ENCODE measurements at places on chromosomes 1 and 21. TPM values are rescaled to one million over a fixed set of nuclear protein-coding genes. Genes with fewer than 3 reads are reported as not detected.

DNA sequence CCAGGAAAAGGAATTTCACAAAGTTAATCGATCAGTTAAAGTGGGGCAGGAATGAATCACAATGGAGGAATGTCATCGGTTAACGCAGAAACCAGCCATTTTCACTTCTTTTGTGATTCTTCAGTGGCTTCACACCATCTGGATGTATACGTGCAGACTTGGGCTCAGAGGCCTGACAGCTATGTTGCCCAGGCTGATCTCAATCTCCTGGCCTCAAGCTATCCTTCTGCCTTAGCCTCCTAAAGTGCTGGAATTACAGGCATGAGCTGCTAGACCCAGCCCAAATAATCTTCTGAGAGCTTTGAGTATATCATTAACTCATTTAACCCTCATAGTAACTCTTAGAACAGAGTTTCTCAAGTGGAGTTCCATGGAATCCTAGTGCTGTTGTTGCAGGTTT lies 126.5 kb upstream of the VANGL1 start:
- no peak for DNase-seq

DNA sequence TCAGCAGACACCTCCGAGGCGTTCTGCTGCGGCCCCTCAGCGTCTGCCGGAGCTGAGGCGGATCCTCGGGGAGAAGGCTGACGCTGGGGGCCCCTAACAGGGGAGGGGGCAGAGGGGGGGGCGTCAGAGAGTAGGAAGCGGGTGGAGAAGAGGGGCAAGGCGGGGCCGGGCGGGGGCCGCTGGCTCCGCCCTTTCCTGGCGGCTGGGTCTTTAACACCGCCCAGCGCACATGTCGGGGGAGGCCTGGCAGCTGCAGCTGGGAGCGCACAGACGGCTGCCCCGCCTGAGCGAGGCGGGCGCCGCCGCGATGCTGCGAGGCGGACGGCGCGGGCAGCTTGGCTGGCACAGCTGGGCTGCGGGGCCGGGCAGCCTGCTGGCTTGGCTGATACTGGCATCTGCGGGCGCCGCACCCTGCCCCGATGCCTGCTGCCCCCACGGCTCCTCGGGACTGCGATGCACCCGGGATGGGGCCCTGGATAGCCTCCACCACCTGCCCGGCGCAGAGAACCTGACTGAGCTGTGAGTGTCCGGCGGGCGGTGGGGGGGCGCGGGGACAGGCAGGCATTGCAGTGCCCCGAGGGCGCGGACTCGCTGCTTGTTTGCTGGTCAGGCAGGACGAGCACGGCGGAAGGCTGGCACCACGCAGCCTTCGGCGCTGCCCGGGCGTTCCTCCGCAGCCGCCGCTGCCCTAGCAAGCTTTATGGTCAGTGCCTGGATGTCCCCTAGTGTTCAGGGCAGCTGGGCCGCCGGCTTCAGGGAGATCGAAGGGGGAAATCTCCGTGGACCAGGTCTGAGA lies at the start of gene NTRK1:
Gene NTRK1 (plus strand): TSS at position 238 of the 796 bp plus-strand sequence. CDS start 70 bp downstream, at position 308.
- peak; percentile 65 for DNase-seq

DNA sequence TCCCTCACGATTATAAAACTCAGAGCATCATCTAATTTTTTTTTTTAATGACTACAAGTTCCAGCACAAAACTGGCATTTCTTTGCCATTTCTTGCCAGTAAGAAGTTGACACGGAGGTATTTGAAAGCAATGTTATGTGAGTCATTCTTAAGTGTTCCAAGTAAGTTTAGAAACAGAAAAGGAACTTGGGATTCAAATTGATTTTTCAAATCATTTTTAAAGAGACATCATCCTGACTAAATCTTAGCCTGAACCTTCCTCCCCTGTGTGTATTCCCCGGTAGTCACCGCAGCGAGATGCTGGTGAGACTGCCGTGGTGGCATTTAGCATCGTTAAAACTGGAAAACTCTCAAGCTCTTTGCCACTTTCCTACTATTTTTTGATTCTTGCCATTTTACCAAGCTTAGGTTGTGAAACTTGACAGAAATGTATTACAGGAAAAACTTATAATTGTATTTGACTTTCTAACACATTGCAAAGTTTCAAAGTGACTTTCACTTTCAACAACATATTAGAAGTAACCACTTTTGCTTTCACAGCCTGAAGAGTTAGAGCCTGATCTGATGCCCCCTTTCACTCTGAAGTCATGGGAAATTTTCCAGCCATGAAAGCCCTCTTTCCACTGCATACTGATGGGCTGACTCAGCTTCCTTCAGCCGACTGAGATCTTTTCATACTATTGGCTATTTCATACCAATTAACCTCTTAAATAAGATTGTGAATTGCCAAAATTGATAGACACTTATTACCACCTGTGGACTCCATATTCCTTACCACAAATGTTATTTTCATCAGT lies 61.4 kb downstream of the OLFML2B start:
- DNase-seq = no peak

DNA sequence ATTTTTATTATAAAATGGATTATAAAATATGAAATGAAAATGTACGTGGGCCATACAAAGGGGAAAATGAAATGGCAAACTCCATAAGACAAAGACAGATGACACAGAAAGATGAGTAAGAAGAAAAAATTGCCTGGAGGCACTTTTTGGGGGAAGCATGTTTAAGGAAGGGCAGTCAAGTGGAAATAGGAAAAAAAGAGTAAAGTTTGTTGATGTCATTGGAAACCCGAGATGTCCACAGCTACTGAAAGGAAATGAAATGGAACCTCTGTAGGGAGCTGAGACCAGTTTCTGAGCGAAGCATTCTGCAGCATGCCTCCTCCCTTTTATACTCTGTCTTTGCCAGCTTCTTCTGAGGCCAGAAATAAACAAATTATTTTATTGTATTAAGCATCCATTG lies 203.4 kb upstream of the UBE2U start:
- no peak for DNase-seq

GRCh38 chr1:247459507-247459906 lies 1.6 kb upstream of the OR2B11 start:
- DNase-seq = no peak

GRCh38 chr1:109047339-109047738 lies 5.4 kb upstream of the WDR47 start:
- no peak for DNase-seq

DNA sequence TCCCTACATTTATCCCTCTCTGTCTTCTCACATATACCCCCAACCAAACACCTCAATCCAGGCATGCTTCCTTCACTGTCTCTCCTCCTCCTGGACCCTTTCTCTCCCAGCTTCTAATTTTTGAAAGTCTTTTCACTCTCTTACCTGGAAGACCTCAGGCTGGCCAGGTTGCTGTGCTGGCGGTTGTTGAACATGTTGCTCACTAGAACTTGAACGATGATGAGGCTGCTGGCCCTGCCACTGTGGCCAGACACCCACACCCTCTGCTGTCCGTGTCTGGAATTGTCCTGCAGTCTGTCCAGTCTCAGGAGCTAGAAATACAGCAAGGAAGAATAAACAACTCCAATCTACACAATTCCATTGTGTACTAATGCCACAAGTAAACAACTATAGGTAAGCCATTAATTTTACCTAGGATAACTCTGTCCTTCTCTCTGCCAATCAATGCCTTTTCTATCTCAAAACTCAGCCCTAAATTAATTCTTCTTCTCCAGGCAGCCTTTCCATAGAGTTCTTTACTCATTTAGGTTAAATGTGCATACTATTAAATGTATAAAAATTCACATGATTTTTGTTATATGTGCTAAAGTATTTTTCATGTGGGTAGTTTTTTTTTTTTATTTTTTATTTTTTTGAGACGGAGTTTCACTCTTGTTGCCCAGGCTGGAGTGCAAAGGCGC lies 5.1 kb upstream of the CTSK start:
- DNase-seq = peak; percentile 77

- DNase-seq = no peak
Observed at GRCh38 chr1:241639623-241640148, 483 bp downstream of the CHML start.

- no peak for DNase-seq
Observed at GRCh38 chr1:44347280-44347679, 7.8 kb downstream of the ERI3 start.

DNA sequence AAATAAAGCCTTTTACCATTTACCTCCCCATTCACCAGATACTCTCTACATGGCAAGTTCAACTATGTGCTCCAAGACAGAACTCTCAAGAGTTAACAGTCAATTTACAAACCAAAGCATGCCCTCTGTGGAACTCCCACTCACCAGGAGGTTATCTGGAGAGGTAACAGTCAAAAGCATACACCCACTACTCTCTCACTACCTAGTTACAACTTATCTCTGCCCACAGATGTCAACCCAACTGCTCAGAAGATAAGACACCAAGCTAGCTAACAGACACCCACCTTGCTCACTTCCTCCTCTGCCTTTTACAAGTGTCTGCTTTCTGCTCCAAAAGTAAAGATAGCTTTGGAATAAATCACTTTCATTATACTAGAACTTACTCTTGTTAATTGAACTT lies 131.0 kb downstream of the TRIM33 start:
- no peak for DNase-seq

- no peak for DNase-seq
Observed at GRCh38 chr1:166902279-166902678, 26.2 kb upstream of the TADA1 start.

- no peak for DNase-seq
Observed at GRCh38 chr1:4210043-4210442, 310.0 kb upstream of the C1orf174 start.

DNA sequence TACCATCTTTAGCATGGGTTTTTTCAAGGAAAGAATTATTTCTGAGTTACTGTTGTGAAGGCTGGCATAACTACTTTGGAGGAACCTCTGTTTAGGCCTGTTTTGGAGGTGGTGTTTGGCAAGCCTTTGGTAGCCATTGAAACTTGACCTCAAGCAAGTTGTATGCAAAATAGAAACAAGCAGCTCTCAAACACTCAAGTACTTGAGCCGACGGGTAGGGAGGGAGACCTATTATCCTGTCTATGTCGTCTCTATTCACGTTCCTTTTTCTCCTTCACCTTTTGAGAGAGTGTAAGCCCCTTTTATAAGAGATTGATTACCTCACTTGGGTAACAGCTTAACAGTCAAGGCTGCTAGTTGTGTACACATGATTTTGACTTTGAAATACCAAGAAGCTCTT lies 878.3 kb upstream of the CXADR start:
- no peak for DNase-seq

DNA sequence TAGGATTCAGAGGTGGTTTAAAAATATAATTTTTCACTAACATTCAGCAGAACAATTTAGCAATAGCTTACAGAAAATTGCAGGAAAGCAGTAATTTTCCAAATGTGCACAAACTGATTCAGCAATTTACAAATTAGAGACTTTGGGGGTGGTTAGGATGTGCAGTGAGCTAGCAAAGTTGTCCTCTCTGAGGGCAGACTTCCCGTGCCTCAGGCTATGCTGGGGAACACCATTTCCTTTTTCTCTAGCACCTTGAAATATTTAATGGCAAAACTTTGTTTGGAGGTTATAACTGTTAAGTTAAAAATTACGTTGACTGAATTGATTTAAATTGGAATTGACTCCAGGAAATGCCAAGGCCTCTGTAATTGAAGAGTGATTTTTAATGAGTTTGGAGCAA lies 258.9 kb downstream of the PTBP2 start:
- no peak for DNase-seq

- DNase-seq = no peak
Observed at GRCh38 chr21:33162436-33162951, 67.2 kb upstream of the IFNAR2 start.

DNA sequence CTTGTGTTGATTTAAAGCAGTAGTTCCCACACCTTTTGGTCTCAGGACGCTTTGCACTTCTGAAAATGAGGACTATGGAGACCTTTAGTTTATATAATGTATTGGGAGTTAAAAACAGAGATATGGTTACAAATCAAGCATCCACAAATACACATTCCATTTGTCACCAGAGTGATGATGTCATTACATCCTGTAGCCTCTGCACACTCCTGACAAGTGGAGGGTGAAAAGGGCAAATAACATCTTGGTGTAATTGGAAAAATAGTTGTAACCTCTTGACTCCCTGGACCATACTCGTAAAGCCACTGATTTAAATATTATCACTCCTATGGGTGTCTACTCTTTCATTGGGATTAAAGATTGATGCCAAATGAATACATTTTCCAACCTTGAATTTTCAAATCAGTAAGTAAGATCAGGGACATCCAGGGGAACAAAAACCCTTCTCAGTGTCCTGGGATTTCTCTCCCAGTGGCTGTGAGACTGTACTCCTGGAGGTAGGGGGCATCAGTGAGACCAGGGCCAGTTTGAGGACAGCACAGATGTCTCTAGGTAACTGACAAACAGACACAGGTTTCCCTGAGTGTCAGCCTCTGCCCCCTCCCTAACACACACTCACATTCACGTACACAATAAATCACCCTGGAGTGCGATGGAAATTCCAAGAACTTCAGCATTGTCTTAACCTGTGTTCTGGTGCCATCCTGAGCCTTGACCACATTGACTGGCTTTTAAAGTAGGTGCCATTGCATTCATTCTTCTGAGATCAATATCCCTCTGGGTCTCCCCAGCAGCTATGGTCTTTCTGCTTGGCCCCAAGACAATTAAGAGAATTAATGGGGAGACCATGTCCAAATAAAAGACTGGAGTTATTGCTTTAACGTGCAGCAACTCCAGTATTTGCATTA lies 63.0 kb downstream of the NR5A2 start:
- DNase-seq = no peak

- no peak for DNase-seq
Observed at GRCh38 chr21:32197896-32198295, 81.0 kb downstream of the MIS18A start.

- no peak for DNase-seq
Observed at GRCh38 chr1:67801903-67802302, 31.4 kb downstream of the GNG12 start.

DNA sequence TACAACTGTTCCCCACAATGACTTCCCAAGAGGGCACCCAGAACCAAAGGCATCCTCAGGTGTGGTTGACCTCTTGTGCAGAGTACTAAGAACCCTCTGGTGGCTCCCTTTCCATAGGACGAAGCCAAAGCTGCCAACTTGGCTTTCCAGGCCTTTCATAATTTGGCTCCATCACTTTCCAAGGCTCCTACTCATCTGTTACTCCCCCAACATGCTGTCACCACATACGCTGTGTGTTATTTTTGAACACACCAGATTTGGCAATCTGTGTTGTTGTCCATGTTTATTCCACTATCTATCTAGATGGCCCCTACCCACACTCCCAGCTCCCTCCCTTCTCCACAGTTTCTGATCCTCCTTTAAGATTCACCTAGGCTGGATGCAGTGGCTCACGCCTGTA lies 10.2 kb upstream of the NKAIN1 start:
- DNase-seq = no peak

- DNase-seq = no peak
Observed at GRCh38 chr21:45640001-45640887, 3.3 kb upstream of the PCBP3 start.

DNA sequence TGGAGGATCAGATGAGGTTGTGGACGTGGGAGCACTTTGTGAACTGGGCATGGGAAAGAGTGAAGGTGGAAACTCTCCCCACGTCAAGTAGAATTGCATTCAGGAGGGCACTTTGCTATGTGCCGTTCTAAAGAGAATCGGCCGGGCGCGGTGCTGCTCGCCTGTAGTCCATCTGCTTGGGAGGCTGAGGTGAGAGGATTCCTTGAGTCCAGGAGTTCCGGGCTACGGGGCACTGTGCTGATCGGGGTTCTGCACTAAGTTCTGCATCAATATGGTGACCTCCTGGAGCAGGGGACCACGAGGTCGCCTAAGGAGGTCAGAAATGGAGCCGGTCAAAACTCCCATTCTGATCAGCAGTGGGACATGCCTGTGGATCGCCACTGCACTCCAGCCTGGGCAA lies 141.9 kb downstream of the PEX14 start:
- DNase-seq = no peak

The SMCP gene
- not detected for total RNA-seq

The SYT11 gene
- 9.2 TPM for total RNA-seq

The NOS1AP gene
- total RNA-seq = 3.5 TPM

The MMP23B gene
- total RNA-seq = 36.2 TPM

The APP gene
- total RNA-seq = 321 TPM

The NES gene
- total RNA-seq = 131 TPM

The NDC1 gene
- 6.4 TPM for total RNA-seq

All from Right ventricle myocardium inferior (tissue), 1 donor.